ENCODE measurements at places on chromosomes 2 and 18.

DNA sequence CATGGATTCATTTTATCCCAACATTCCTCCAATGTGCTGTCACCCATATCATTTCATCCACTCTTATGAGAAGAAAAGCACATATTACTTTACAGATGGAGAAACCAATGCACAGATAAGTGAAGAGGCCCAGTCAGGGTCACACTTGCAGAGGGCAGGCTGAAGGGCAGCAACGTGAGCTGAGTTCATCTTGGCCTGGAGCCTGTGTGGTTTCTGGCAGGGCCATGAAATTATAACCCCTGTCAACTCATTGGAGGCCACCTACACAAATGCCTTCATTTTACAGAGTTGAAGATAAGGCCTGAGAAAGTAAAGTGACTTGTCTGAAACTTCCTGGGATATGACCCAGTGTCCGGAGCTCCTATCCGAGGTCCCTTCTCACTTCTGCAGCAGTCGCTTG lies 88.4 kb upstream of the NRP2 start:
- no peak for DNase-seq

DNA sequence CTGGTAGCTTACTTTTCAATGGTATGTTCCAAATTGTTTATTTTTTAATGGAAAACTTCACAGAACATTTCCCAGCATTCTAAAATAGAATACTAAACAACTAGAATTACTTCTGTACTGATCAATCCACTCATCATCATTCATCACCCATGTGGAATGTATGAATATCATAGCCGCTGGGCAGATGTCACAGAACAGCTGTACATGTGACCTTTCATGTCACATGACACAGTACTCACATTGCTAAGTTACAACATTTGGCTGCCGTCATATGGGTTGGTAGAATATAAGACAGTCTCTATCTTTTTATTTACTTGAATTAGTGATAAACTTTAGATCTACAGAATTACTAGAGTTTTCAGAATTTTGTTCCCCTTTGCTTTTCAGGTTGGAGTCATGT lies 387.6 kb downstream of the ZEB2 start:
- DNase-seq, result no peak

- no peak for DNase-seq
Observed at GRCh38 chr2:214750529-214750928, 59.0 kb downstream of the BARD1 start.

GRCh38 chr18:64208516-64208915 lies 59.6 kb upstream of the LINC00305 start:
- no peak for DNase-seq

GRCh38 chr2:197122821-197123220 lies 187.8 kb downstream of the ANKRD44 start:
- no peak for DNase-seq

DNA sequence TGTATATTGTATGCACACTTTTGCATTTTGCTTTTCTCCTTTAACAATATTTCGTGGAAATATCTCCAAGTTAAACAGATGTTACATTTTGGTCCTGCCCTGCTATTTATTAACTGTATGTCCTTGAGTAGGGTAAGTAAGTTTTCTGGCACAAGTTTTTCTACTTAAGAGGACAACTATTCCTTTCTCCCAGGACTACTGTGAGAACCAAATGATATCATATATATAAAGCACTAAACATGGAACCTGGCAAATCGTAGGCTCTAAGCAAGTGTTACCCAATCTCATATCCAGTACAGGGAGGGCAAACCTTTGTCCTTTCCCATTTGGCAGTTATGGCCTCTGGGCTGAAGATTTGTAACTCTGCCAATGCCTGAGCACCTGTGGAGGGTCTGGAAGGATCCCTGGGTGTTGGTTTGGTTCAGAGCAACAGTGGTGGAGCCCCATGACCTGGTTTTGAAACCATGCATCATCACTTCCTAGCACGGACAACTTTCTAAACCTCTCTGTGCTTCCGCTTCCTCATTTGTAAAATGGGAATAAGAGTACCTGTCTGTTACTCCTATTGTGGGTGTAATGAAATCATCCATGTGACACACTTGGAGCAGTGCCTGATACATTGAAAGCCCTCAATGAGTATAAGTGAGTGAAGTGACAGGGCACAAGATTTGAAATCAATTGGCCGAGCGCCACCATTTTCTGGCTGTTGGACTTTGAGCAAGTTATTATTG lies 28.3 kb upstream of the ICOS start:
- DNase-seq, result no peak

DNA sequence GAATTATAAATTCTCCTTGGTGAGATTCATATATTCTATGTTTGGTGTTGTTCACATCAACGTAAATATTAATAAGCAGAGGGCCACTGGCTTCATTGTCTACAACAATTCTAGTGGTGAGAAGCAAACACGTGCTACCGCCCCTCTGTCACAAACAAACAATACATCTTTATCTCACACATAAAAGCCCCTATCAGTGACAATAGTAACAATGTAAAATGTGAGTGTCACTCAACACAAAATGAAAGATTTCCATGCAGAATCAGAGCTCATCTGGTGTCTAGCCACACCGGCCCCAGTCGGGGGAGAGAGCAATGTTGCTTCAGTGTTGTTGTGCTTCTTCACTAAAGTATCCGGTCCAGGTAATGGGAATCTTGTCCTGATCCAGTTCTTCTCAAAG lies 932.6 kb downstream of the SOCS6 start:
- DNase-seq, result no peak

- DNase-seq, result no peak
Observed at GRCh38 chr18:22109535-22109934, 59.9 kb upstream of the GATA6 start.

GRCh38 chr18:77557046-77557587 lies 307.5 kb downstream of the GALR1 start:
- DNase-seq, result no peak

DNA sequence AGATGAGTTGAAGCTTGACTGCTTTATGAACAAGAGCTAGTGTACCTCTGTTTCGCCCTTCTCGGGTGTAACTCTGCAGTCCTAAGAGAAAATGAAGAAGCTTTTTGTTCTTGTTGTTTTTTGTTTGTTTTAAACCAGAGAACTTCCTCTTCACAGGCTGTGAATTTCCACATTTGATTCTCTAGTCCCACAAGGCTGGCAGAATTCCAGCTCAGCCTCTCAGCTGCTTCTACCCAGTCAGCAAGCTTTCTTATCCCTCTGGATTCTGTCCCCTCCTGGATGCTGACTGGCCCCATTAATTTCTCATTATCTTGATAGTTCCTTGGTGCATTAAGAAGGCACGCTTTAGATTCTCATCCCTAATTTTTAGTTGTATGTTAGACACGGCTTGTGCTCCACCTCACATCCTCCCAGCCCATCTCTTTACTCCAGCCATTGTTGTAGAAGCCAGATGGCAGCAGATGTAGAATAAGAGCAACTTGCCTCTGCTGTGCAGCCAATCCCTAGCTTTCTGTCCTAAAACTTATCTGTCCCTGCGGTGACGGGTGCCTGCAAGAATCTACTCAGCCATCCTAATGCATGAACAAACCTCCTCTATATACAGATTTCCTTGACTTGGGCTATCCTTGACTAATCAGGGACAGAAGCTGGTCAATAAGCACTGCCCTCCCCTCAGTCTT lies 12.3 kb upstream of the RESP18 start:
- DNase-seq, result no peak

GRCh38 chr2:228543117-228543516 lies 361.6 kb upstream of the SPHKAP start:
- DNase-seq, result no peak

DNA sequence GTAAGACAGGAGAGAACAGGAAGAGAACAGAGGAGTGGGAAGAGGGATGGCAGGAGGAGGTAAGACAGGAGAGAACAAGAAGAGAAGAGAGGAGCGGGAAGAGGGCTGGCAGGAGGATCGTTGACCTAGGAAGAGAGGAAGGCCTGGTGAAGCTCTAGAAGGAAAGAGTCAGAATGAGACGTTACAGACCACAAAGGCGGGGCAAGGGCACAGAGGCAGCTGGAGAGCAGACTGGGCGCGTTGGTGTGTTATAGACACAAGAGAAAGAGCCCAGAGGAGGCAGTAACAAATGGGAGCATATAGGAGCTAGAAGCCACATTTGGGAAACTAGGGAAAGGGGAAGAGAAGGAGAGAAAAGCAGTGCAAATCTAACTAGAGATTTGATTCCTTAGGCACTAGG lies 26.6 kb downstream of the PTRHD1 start:
- DNase-seq, result no peak

DNA sequence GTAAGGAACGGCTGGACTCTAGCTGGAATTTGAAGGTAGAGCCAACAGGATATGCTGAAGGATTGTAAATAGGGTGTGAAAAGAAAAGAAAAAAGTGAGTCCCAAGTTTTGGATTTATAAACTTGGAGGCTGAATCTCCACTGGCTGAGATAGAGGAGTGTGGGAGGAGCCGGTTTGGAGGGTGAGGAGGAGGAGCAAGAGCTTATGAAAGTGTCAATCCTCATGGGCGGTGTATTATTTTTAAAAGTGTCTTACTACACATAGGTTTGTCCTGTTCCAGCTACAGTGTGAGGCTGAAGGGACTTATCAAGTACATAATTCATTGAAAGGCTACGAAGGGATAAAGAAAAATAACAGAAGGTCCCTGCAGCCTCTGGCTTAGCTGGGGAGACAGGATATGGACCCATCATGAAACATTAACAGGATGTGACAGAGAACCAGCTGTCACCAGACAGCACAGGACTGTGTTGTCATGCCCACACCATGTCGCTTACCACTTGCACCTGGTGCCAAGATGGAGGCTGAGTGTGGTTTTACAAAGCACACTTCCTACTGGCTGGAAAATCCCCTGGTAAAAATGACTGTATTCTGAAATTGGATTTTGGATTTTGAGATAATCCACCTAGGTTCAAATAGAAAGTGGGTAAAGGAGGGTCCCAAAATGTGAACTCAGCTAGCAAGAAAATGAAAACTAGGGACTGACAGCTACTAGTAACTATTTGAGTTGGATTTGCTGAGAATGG lies 2.5 kb upstream of the MREG start:
- peak; percentile 26 for DNase-seq

- DNase-seq, result no peak
Observed at GRCh38 chr2:101873543-101873942, 118.2 kb upstream of the IL1R2 start.

GRCh38 chr2:24380820-24381219 lies 20.5 kb upstream of the ITSN2 start:
- no peak for DNase-seq

DNA sequence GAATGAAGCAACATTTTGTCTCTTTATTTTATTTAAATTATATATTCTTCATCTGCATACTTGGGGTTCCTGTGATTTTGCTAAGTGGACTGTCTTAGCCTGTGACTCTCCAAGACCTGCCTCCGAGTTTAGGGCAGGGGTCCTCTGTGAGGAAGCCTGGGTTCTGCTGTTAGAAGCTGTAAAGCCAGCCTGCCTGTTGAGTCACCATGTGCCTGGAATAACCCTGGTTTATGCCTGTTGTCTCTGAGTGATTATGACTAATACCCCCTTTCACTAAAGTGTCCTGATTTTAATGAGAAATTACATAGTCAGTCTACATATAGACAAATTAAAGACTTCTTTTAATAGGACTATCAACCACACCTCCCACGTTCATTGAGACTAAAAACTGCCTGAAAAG lies 369.1 kb downstream of the ZNF521 start:
- no peak for DNase-seq

- no peak for DNase-seq
Observed at GRCh38 chr18:59272891-59273758, at the start of gene RAX. Gene RAX, minus strand, starts transcription at chr18:59273454. Its CDS starts 248 bp downstream, at chr18:59273206.

DNA sequence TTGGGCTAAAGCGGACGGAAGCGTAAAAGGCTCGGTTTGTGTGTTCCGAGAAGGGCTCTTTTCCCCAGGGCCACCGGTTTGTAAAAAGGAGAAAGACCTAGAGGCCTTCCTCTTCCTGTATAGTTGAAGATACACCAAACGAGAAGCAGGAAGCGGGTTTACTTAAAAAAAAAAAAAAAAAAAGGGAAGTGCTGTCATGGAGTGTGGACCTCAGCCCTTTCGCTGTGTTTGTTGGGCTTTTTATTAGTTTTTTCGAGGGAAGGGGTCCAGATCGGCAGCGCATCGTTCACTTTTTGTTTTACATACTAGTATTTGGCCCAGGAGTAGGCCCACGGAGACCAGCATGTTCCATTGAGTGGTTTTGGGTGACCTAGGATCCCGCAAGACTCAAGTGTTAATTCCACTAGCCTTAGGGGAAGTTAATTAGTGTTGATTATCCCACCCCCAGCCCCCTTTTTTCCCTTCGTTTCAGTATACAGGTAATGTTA lies 676 bp downstream of the ACTR2 start:
- peak; percentile 20 for DNase-seq

DNA sequence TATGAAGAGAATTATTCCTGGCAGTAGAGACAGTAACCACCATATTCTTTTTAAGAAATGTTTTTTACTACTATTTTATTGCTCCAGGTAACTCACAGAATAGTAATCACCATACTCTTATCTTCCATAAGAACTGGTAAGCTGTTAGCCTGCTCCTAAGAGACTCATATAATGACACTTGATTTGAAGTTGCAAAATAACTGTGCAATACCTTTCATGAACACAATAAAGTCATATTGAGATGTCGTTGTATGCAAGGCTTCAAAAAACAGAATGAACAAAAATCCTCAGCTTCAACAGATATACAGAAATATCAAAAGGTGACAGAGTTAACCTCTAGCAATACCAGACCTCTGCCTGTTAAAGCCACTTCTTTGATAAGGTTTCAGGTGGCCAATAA lies 360.1 kb downstream of the NBAS start:
- no peak for DNase-seq

- DNase-seq, result no peak
Observed at GRCh38 chr2:30398084-30398873, 48.8 kb upstream of the LCLAT1 start.

- no peak for DNase-seq
Observed at GRCh38 chr2:120162716-120163115, 60.5 kb downstream of the TMEM185B start.

GRCh38 chr2:128622955-128623620 lies 304.4 kb upstream of the HS6ST1 start:
- DNase-seq, result no peak
